ENCODE measurements at places on chromosomes 4 and X. TPM values are rescaled to one million over a fixed set of nuclear protein-coding genes. Genes with fewer than 3 reads are reported as not detected.

- DNase-seq, result no peak
- peak overlapping the region; percentile 81 for H3K27ac ChIP-seq
- peak overlapping the region; percentile 59 for H3K4me3 ChIP-seq
- H3K27me3 ChIP-seq, result no peaks in the 10 kb centered on the region
Observed at GRCh38 chr4:39044956-39045826, 13.0 kb upstream of the TMEM156 start.

GRCh38 chrX:14039344-14039743 lies 9.7 kb upstream of the GEMIN8 start:
- H3K27ac ChIP-seq, result no peak overlapping the region
- H3K4me3 ChIP-seq, result no peak overlapping the region
- H3K27me3 ChIP-seq, result no peaks in the 10 kb centered on the region
- DNase-seq, result peak; percentile 69
- H3K36me3 ChIP-seq, result no peaks in the 10 kb centered on the region

DNA sequence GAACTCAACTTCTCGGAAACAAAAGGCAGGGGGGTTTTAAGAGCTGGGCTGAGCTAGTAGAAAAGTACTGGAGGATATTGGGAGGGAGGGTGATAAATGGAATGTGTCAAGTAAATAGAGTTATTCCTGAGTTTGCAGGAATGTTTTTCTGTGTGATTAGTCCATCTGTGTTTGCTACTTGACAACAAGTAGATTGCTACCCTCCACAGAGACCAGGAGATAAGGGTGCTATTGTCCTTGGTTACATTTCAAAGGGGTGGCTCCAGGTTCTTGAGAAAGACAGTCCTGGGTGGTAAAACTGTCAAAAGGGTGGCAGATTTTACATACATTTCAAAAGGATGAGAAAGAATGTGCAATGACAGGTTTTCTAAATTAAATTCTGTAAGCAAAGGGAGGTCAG lies 181.2 kb upstream of the PPP3CA start:
- no peaks in the 10 kb centered on the region for H3K4me1 ChIP-seq
- DNase-seq, result no peak
- no peaks in the 10 kb centered on the region for H3K27me3 ChIP-seq
- no peak overlapping the region for H3K4me3 ChIP-seq
- H3K27ac ChIP-seq, result no peak overlapping the region
- no peaks in the 10 kb centered on the region for H3K36me3 ChIP-seq

DNA sequence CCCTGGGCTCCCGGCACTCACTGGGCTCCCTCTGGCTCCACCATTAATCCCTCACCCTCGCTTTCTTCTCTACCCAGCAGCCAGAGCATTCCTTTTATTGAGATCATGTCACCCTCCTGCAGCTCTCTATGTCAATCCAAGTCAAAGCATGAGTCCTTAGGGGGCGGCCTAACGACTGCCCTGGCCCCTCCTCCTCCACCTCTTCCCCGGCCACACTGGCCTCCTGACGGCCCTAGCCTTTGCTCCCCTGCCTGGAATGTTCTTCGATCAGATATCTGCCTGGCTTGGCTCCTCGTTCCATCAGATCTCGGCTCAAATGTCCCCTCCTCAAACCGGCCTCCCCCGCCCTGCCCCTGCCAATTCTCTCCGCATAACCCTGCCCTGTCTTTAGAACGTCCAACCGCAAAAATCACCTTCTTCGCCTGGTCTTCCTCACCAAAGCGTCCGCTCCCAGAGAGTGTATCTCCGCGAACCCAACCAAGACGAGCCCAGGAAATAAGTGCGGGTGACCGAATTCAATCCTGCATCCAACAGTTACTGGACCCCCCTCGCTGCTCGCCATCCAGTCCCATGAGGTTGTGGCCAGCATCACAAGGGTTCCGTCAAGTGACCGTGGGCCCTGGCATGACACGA lies 722 bp upstream of the PNCK start:
- no peak overlapping the region for H3K4me3 ChIP-seq
- H3K36me3 ChIP-seq, result no peaks in the 10 kb centered on the region
- H3K4me1 ChIP-seq, result no peaks in the 10 kb centered on the region
- no peaks in the 10 kb centered on the region for H3K27me3 ChIP-seq
- no peak overlapping the region for H3K27ac ChIP-seq

DNA sequence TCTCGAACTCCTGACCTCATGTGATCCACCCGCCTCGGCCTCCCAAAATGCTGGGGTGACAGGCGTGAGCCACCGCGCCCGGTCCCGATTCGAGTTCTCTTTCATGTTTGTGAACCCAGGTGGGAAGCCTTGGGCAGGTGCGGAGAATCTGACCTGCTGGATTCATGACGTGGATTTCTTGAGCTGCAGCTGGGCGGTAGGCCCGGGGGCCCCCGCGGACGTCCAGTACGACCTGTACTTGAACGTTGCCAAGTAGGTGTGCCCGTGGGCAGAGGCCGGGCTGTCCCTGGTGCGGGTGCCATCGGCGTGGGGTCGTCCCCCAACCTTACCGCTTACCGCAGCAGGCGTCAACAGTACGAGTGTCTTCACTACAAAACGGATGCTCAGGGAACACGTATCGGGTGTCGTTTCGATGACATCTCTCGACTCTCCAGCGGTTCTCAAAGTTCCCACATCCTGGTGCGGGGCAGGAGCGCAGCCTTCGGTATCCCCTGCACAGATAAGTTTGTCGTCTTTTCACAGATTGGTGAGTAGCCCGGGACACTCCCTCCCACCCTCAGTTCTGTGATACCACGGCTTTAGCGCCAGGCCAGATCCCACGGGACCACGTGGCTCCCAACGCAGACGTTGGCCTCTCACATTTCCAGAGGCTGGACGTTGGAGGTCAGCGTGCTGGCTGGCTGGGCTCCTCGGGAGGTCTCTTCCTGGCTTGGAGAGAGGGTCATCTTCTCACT lies 15.6 kb downstream of the IL3RA start:
- no peak overlapping the region for H3K4me3 ChIP-seq
- H3K36me3 ChIP-seq, result no peaks in the 10 kb centered on the region
- no peaks in the 10 kb centered on the region for H3K27me3 ChIP-seq
- no peak for DNase-seq

DNA sequence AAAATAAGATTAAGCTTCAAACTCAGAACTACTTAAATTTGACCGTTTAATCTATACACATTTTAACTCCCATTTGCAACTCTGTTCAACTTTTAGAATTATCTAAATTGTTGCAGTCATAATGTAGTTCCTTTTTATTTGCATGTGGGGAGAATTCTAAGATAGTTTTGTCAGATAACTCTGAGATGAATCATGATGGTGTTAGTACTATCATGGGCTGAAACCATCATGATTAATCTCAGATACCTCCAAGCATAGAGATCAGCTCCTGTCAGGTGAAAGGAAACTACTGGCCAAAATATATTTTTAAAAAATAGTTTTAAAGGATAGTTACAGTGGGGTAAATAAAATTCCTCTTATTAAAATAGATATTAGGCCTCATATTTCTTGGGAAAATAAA lies 39.0 kb downstream of the FBXO8 start:
- H3K27me3 ChIP-seq, result no peaks in the 10 kb centered on the region
- no peak for DNase-seq
- H3K4me3 ChIP-seq, result no peak overlapping the region

DNA sequence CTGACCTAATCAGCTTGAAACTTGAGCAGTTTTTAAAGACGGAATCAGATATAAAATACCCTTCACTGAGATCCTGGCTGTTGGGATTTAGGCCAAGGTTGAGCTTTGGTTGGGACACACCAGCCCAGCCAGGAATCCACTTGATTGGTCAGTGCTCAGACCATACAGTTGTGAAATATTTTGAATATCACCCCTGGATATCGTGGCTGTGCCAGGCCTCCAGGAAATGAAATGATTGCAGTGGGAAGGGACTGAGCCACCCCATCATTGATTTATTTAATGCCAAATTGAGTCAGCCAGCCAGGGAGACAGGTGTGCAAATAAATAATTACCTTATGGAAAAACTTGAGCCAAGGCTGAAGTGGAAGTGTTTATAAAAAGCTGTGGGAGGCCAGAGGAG lies 128.4 kb upstream of the SCML1 start:
- DNase-seq, result no peak
- H3K4me3 ChIP-seq, result no peak overlapping the region
- no peaks in the 10 kb centered on the region for H3K27me3 ChIP-seq

Gene LUZP4
- total RNA-seq, result not detected

All from colonic mucosa (tissue), 4 donors.